Small intestine (tissue), 16 donors: ENCODE measurements at places on chromosomes 5 and 9. TPM values are rescaled to one million over a fixed set of nuclear protein-coding genes. Genes with fewer than 3 reads are reported as not detected.
A peak's percentile ranks its signal among the peaks of the same experiment; 100 is the strongest.

DNA sequence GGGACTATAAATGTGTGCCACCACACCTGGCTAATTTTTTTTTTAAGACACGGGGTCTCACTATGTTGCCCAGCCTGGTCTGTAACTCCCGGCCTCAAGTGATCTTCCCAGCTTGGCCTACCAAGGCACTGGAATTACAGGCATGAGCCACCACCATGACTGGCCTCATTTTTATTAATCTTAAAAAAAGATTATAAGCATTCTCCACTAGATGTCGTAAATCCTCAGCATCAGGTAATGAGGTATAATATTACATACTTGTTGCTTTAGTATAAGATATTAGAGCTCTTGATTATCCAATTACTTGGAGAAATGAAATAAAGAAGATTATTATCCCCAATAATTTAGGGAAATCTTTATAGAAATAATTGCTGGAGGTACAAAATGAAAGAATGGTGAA lies 78.2 kb upstream of the HTR1A start:
- no peak for DNase-seq

CER1 gene
- not detected for polyA plus RNA-seq

DNA sequence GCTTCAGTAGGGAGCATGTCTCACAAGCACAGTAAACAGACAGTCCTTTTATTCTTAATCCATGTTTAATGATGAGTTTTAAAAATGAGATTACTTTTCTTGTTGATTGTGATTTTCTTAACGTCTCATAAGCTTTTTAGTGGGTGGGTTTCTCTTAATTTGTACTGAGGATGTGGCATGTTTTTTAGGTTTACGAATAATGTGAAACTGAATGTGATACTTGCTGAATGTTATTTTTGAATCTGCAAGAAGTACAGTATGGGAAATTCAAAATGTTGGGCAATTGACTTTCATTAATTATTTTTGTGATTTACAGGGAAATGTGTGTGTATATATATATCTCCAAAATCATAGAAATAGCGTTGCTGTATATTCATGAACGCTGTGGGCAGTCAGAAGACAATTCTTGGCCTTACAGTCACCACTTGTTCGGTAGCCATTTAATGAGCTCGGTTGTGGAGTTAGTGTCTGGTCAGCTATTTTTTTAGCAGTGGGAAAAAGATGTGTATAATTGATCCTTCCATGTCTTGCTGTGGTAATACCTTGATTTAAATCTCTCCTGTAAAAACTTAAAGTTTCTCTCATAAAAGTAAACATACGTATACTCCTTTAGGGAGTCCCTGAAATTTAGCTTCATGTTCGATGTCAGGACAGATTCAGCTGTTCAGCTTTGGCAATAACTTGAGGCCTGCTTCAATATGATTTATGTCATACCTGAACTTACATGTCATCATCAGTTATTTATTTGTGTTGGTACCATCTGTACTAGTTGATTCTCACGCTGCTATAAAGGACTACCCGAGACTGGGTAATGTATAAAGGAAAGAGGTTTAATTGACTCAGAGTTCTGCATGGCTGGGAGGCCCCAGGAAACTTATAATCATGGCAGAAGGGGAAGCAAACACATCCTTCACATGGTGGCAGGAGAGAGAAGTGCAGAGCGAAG lies 15.0 kb downstream of the ICE1 start:
- DNase-seq = no peak

DNA sequence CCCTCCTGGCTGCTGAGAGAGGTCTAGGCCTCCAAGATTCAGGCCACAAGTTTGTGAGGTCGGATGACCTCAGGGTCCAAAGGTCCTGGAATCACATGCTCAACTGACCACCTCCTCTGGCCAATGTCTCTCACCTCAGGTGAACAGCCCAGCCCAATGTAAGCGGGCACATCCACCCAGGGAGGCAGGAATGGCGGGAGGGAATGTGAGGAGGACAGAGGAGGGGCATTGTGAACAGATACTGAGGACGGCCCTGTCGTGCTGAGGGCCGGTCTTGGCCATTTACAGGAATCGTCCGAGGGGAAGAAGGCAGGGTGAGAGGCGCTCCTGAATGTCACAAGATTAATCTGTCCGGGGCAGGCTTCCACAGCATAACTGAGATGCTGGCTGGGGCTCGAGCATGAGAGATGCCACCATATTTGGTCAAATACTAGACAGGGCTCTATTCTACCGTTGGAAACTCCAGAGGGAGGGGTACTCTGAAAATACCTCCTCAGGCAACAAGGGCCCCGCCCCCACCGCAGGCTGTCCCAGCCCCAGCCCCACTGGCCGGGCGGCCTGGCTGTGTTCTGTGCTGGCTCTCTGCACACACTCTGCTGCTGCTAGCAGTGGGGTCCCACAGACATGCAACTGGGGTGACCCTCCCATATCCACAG lies 1.5 kb upstream of the IL17B start:
- DNase-seq = no peak

TPRN gene
- 98.4 TPM for polyA plus RNA-seq

ADAMTS16 gene
- 0.66 TPM for polyA plus RNA-seq

TMEM252 gene
- polyA plus RNA-seq = 0.10 TPM

SLC36A3 gene
- not detected for polyA plus RNA-seq

DNA sequence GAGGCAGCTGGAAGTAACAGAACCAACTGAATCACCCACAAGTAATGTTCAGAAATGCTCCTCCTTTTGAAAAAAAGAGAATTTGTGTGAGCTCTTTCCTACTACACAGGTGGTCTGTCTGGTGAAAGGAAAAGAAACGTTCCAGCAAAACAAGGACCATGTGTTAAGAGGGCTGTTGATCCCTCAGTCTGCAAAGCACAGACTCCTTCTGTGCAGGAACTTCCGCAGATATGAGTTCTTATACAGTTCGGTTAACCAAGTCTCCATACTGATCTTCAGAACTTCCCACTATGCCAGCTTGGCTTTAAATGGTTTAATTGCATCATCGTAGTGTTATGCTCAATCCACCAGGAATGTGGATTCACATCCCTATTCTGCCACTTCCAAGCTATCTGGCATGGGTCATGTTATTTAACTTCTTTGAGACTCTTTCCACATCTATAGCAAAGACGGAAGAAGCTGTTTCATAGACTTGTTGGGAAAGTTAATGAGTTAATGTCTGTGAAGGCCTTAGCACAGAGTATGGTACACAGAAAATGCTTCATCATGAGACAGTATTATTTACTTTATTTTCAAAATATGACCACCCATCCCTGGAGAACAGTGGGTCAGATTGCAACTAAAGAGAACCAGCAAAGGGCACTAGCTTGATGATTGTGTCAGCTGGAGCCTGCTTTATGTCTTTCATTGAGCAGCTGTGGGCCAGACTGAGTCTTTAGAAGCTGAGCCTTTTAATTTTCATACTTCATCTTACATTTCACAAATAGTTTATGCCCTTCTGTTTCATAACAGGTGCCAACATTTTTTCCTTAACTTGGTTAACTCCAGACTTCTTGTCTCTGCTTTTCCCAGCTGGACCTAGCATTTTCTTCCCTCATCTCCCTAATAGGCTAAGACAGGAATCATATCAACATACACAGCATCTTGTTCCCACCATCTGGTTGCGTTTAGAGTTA lies 89.9 kb downstream of the MAMDC2 start:
- no peak for DNase-seq

- peak; percentile 25 for DNase-seq
These were observed 47.6 kb downstream of the THBS4 start for GRCh38 chr5:80082731-80083100.

- peak; percentile 78 for DNase-seq
These were observed 2.4 kb downstream of the TTC39B start for GRCh38 chr9:15304632-15305031.

DNA sequence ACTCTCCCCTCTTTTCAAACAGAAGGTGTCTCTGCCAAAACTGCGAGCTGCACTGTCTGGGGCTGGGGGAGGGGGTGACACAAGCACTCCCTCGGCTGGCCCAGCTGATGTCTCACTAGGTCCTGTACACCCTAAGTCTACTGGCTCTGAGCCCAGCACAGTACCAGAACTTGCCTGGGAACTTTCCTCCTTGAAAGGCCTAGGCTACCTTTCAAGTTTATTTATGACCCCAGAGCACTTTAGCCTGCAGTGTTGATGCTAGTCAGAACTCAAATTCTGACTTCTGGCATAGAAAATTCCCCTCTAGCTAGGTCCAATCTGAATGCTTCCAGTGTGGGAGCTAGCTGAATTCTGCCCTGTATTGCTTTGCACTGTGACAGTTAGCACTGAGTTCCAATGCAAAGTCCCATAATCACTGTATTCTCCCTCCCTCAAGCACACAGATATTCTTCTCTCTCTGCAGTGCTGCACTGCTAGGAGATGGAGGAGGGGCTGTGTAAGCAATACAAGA lies 10.5 kb downstream of the LURAP1L start:
- DNase-seq = no peak

GRCh38 chr5:125333416-125333815 lies 587.0 kb upstream of the ZNF608 start:
- no peak for DNase-seq

GRCh38 chr5:173341961-173342430 lies 13.8 kb upstream of the STC2 start:
- no peak for DNase-seq

IFNA13 gene
- polyA plus RNA-seq = not detected

DNA sequence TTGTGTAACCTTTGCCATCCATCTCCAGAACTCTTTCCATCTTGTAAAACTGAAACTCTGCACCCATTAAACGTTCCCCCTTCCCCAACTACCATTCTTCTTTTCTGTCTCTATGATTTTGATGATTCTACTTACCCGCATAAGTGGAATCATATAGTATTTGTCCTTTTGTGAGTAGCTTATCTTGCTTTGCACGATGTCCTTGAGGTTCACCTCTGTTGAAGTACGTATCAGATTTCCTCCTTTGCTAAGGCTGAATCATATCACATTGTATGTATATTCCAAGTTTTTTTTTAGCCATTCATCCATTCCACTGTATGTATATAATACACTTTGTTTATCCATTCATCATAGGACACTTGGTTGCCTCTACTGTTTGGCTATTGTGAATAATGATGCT lies 2.9 kb upstream of the RNF130 start:
- no peak for DNase-seq

IFNE gene
- 5.4 TPM for polyA plus RNA-seq

DNA sequence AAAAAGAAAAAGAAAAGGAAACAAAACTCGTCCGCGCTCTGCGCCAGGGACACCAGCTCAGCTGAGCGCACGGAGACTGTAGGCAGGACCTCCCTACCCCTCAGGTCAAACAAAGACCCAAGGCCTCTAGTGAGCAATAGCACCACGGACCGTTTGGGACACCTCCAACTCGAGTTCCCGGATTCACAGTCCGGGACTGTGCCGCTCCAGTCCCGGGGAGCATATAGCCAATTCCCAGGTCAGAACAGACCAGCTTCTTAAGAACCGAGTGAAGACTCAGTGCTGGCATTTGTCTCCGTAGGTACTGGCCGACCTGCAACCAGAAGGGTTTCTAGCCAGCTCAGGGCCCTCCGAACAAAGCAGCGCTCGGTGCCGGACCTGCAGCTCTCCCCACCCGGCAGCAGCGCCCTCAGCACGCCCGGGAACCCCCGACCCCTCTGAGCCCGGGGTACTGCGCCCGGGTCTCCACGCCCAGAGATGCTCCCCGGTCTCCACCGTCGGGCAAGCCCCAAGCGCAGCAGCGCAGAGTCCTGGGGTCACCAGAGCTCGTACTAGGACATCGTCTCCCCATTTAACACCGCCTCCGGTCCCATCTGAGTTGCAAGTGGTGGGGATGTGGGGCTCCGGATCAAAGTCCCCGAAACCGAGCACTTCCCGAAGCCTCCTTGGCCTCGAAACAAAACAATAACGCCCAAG lies 591 bp downstream of the ABCA1 start:
- peak; percentile 47 for DNase-seq
